ENCODE measurements at places on chromosomes 11 and 22. TPM values are rescaled to one million over a fixed set of nuclear protein-coding genes. Genes with fewer than 3 reads are reported as not detected.

The PIK3C2A gene
- total RNA-seq, result 100 TPM

DNA sequence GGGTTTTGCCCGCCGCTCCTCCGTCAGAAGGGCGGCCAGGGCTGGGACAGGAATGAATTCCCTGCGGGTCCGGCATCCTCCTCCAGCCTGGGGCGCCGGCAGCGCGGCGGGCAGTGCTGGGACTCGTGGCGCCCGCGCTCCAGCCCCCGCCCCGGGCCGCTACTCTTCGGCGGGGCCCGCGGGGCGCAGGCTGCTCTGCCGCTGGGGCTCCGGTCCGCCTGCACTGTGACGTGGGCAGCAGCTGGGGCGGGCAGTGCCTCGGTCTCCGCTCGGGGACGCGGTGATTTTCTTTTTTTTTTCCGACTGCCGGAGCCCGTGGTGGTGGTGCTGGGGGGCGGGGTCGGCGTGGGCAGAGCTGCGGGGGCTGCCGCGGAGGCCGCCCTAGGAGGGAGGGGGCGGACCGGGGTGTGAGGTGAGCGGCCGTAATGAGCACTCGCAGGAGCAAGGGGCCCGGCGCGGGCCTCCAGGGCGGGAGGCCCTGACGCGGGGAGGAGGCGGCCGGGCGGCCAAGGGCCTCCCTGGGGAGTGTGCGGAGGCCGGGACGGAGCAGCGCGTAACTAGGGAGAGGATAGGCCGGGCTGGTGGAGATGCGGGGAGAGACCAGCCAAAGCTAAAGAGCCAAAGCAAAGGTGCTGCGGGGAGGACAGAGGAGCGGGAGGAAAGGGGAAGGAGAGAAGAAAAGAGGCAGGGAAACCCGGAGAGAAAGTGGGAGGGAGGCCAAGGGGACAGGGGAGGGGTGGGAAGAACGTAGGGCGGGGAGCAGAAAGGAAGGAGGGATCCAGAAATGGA, 73.3 kb upstream of the ZBED5 start:
- H3K36me3 ChIP-seq, result no peaks in the 10 kb centered on the region
- H3K4me1 ChIP-seq, result peaks cover 4% of the 10 kb centered on the region
- no peaks in the 10 kb centered on the region for H3K27me3 ChIP-seq
- H3K27ac ChIP-seq, result peak overlapping the region; percentile 92

DNA sequence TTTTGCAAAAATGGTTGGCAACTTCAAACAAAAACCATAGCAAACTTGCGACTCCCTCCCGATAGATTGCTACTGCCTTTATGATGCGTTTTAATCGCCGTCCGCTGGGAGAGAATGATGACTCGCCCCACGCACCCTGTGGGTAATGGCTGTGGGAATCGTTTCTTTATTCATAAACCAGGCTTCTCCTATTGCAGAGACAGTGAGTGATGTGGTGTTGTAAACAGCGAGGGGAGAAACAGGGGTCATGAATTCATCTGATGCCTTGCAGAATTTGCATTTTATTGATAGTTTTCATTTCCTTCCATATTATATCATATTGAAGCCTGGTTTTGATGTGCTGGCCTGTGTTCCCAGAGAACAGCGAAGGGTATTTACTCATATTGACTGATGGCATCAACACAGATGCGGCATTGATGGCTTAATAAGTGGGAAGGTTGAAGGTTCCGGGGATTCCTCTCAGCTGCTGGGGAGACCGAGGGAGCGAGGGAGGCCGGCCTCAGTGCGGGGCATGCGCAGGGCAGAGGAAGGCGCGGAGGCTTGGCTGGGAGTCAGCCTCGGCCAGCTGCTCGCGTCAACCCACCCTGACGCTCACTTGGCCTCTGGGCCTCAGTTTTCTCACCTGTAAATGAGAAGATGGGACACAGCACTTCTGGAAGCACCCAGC, 41.3 kb downstream of the ARHGAP8 start:
- H3K4me1 ChIP-seq, result no peaks in the 10 kb centered on the region
- H3K36me3 ChIP-seq, result no peaks in the 10 kb centered on the region
- DNase-seq, result no peak
- no peak overlapping the region for H3K27ac ChIP-seq
- no peaks in the 10 kb centered on the region for H3K27me3 ChIP-seq

- H3K4me1 ChIP-seq, result no peaks in the 10 kb centered on the region
- H3K27me3 ChIP-seq, result no peaks in the 10 kb centered on the region
- H3K27ac ChIP-seq, result no peak overlapping the region
- DNase-seq, result no peak
- H3K4me3 ChIP-seq, result no peak overlapping the region
Measured at GRCh38 chr11:26043665-26044064, 288.3 kb upstream of the ANO3 start.

DNA sequence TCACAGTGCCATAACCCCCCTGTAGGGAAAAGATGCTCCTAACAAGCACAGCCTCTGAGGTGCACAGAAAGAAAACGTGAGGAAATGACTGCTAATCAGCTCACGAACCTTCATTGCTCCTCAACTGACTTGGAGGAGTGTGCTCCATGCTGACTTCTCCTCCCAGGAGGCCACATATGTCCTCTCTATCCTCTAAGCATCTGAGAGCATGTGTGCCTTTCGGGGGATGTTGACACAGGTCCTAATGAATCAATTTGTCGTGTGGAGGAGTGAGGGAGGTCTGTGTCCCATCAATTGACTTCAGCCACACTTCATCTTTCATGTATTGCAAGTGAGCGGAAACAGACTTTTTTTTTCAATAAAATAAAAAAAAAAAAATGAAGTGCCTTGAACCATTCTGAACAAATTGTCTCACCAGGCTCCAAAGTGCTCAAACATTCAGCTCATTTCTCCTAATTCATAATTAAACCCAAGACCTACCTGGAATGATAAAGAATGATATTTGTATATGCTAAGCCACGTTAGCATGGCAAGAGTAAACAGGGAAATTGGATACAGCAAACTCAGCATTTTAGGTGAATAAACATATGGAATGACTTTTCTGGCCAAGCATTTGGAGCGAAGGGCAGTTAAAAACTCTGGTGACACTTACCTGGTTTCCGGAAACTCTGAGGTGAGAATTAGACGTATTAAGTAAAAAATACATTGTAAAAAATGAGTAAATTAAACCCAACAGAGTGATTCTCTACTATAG, 317.6 kb upstream of the FAT3 start:
- no peaks in the 10 kb centered on the region for H3K27me3 ChIP-seq
- no peak for DNase-seq
- no peaks in the 10 kb centered on the region for H3K36me3 ChIP-seq
- H3K27ac ChIP-seq, result no peak overlapping the region
- no peak overlapping the region for H3K4me3 ChIP-seq

DNA sequence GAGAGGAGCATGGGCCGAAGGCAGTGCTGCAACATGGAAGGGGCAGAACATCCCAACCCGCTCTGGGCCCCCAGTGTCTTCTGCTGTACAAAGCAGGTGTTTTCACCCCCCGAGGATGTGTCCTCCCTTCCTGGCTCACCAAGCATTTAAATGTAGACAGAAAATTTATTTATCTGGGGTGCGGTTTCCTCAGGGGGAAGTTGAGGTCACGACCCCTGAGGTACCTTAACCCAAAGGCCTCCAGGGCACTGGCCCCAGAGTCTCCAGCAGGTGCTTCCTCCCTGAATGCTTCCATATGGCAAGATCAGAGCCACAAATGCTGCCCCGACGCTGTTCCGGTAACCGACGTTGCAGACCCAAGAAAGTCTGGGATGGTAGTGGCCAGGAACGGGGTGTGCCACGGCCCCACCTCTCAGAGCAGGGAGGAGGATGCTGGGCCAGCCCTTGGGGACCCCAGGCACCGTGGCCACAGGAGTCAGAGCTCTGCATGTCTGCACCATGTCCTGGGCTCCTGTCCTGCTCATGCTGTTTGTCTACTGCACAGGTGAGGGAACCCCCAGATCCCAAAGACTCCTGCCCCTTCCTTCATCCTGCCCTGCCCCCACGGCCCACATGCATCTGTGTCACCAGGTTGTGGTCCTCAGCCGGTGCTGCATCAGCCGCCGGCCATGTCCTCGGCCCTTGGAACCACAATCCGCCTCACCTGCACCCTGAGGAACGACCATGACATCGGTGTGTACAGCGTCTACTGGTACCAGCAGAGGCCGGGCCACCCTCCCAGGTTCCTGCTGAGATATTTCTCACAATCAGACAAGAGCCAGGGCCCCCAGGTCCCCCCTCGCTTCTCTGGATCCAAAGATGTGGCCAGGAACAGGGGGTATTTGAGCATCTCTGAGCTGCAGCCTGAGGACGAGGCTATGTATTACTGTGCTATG, at the start of gene VPREB1:
TSS of gene VPREB1 (plus strand) at position 471 of the 935 bp plus-strand sequence. CDS start at position 499, 28 bp downstream.
- no peak within 1 kb of the TSS for H3K4me3 ChIP-seq
- no peak within 1 kb of the TSS for H3K27ac ChIP-seq
- no peak for DNase-seq

The PLEKHA7 gene
- total RNA-seq, result 17.1 TPM

- H3K4me1 ChIP-seq, result no peaks in the 10 kb centered on the region
- H3K27ac ChIP-seq, result no peak overlapping the region
- H3K36me3 ChIP-seq, result no peaks in the 10 kb centered on the region
- H3K27me3 ChIP-seq, result no peaks in the 10 kb centered on the region
Measured at GRCh38 chr11:67177399-67178281, 58.6 kb downstream of the KDM2A start.

DNA sequence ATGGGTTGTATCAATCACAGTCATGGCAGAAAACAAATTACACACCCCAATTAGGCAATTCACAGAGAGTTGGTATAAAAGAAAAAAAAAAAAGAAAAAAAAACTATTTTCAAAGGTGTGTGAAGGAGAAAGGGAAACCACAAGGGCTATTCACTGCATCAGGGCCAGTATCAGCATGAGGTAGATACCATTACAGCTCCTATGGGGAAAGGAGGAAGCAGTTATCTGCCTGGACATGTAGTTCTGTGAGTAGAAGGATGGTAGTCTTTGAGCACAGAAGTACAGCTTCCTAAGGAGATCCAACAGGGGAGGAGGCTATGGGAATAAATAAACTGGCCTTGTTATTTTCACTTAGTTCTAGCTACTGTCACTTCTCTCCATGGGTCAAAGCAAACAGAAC, 746.1 kb downstream of the LUZP2 start:
- no peak overlapping the region for H3K27ac ChIP-seq
- H3K4me3 ChIP-seq, result no peak overlapping the region
- H3K36me3 ChIP-seq, result no peaks in the 10 kb centered on the region

DNA sequence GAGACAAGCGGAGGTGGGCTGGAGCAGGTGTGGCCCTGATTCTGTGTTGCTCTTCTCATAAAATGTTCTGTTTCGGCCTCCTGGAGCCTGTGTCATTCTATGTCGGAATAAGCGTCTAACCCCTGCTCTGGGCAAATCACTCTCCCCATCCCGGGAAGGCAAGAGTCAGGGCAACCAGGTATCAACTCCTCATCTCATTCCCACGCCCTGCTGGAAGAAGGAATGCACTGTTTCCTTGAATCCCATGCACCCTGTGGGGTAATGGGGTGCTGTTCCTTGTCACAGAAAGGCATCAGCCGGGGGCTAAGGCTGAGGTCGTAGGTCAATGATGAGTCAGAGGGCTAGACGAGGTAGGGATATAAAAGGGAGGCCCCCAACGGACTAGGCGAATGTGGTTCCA, 2.6 kb downstream of the FAM180B start:
- H3K4me3 ChIP-seq, result no peak overlapping the region
- H3K27me3 ChIP-seq, result no peaks in the 10 kb centered on the region

DNA sequence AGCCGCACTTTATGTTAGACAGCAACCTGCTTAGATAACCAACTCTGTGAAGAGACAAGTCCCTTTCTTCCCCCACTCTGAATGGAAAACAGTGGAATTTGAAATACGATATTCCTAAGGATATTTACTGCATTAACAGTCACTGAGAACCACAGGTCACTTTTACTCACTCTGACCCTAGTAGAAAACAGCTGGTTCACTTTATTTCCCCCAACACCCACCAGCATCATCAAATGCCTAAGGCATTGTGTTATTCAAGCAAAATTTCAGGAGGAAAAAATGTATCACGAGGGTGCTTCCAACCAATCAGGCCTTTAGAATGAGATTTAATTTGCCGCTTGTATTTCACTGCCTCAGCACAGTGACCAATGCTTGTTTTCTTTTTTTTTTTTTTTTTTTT, 1134.1 kb upstream of the CCDC90B start:
- DNase-seq, result no peak
- no peaks in the 10 kb centered on the region for H3K36me3 ChIP-seq
- no peak overlapping the region for H3K4me3 ChIP-seq
- no peaks in the 10 kb centered on the region for H3K4me1 ChIP-seq
- H3K27ac ChIP-seq, result no peak overlapping the region

The UBE4A gene
- total RNA-seq, result 33.4 TPM

DNA sequence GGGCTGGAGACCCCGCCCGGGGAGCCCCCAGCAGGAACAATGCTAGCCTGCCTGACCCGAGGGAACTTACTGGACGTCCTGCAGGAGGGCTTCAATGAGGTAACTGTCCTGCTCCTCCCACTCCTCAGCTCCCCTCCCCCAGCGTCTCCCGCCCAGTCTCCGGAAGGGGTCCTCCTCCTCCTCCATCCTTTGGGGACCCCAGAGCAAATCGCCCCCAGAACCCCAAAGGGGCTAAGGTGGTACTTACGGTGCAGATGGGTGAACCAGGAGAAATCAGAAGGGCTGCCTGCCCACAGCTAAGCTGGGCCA, 272 bp downstream of the DIXDC1 start:
- peak overlapping the region; percentile 62 for H3K27ac ChIP-seq
- peak overlapping the region; percentile 7 for H3K4me3 ChIP-seq
- no peaks in the 10 kb centered on the region for H3K4me1 ChIP-seq
- H3K27me3 ChIP-seq, result no peaks in the 10 kb centered on the region

The SYT7 gene
- total RNA-seq, result 2.3 TPM

DNA sequence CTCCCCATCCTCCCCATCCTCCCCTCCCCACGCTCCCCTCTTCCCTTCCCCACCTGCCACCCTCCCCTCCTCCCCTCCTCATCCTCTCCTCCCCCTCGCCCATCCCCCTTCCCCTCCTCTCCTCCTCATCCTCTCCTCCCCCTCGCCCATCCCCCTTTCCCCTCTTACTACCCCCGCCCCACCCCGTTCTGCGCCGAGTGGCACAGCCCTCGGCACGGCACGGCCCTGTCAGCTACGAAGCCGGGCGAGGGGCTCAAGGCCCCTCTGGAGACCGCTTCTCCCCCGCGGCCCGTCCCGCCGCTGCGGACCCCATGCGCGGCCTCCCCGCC, 449.9 kb downstream of the OPCML start:
- H3K4me1 ChIP-seq, result no peaks in the 10 kb centered on the region
- H3K27me3 ChIP-seq, result no peaks in the 10 kb centered on the region
- no peak overlapping the region for H3K4me3 ChIP-seq
- no peaks in the 10 kb centered on the region for H3K36me3 ChIP-seq
- no peak overlapping the region for H3K27ac ChIP-seq
- DNase-seq, result no peak

DNA sequence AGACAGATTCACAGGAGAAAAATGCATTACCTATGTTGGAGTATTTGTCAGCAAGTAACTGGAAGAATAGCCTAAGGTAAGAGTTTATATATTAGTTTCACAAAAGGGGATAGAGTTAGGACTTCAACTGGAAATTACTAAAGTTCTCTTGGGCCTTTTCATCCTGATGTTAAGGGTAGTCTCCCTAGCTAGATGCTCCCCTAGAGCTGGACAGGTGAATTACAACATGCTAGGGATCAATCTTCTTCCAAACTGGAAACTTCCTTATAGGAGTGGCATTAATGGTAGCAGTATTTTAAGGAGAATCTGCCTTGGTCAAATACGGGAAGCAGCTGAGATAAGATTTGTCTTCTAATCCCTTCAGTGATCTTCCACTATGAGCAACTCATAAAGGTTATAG, 632.8 kb upstream of the RAG2 start:
- no peaks in the 10 kb centered on the region for H3K4me1 ChIP-seq
- H3K4me3 ChIP-seq, result no peak overlapping the region
- no peaks in the 10 kb centered on the region for H3K27me3 ChIP-seq
